ENCODE measurements at places on chromosomes 2 and 18. TPM values are rescaled to one million over a fixed set of nuclear protein-coding genes. Genes with fewer than 3 reads are reported as not detected.

AMMECR1L gene
- total RNA-seq = 14.5 TPM

SEPTIN2 gene
- total RNA-seq = 563 TPM

LDLRAD4 gene
- 3.1 TPM for total RNA-seq

BCL11A gene
- total RNA-seq = 1.2 TPM

ZAP70 gene
- not detected for total RNA-seq

SH3BP4 gene
- total RNA-seq = 44.9 TPM

KCNG3 gene
- not detected for total RNA-seq

IMPACT gene
- total RNA-seq = 48.9 TPM

CGREF1 gene
- 6.9 TPM for total RNA-seq

UGT1A10 gene
- not detected for total RNA-seq

CENPA gene
- 5.2 TPM for total RNA-seq

IL36RN gene
- total RNA-seq = not detected

LRRTM1 gene
- total RNA-seq = not detected

ZBTB7C gene
- 2.5 TPM for total RNA-seq

CYP27C1 gene
- total RNA-seq = 2.4 TPM
